ENCODE measurements at places on chromosomes 11 and 22.

DNA sequence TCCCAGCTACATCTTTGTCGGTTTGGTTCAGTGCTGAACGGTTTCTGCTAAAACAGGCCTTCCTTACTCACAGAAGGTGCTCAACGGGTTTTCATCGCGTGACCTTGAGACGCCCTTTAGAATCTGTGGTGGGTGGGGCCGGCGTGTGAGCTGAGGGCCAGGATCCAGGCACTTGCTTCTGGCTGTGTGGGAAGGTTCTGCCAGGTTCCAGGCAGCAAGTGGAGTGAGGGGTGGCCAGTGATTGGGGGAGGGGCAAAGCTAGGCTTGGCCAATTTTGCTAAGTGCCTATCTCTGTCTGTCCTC lies 35.2 kb downstream of the KCNJ4 start:
- DNase-seq: no peak

GRCh38 chr22:46108564-46109473 lies 41.5 kb upstream of the PPARA start:
- peak; percentile 57 for DNase-seq

DNA sequence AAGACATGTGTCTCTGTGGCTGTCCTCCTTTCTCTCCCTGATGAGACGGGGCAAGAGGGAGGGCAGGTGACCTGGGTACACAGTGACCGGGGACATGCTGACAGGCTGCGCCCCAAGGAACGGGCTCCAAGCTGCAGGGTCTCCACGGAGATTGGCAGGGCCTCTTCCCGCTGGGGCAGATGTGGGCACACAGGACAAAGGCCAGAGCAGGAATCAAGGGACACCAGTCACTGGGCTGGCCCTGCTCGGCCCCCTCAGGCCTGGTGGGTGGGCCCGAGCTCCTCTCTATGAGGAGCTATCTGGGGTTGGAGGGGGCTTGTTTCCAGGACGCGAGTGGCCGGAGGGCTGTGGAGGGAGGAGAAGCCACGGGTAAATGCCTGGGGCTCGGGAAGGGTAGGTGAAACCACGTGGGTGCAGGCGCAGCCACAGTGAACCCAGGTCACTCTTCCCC lies 11.2 kb downstream of the PNPLA5 start:
- DNase-seq: no peak

DNA sequence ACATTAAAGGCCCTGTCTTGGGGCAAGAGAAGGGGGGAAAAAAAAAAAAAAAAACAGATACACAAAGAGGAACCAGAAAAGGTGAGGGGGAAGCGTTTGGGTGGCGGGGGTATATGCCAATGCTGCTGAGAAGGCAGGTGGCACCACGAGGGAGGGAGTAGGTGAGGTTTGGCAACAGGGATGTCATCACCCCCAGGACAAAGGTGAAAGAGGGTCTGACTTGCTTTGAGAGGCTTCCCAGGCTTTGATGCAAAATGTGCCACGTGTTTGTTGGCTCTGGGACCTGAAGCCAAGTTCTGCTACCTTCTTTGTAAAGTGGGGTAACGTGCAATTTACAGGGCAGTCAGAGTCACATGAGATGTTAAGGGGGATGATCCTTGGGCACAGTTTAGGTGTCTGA lies 4.1 kb downstream of the YPEL1 start:
- DNase-seq: no peak

DNA sequence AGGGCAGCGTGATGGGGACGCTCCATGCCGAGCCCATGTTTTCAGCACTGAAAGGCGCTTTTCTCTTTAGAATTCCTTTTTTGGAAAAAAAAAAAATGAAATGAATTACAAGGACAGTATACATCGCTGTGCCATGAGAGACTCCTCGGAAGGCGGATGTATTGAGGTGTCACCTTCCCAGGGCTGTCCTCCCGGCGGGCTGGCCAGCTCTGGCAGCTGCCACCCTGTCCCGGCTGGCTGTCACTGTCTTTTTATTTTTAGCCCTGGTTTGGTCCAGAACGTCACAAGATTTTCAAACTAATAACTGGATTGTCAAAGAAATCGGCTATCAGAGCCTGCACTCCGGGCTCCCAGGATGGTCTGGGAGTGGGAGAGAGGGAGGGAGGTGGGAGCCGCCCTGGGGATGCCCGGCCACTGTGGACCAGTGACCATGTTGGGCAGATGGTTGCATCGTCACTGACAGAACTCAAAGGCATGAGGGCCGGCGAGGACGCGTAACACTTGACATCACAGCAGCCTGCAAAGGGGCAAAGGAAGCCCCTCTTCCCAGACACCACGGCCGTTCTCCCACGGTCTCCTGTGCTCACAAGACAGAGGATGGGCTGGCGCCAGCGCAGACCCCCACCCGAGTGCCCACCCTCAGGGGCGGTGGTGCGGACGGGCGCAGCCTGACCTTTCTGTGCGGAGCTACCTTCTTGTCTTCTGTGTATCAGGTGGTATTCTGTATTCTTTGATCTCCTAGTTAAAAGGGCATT lies 392.9 kb downstream of the TBC1D22A start:
- DNase-seq: no peak

GRCh38 chr11:28999620-29000019 lies 891.4 kb downstream of the METTL15 start:
- DNase-seq: no peak

GRCh38 chr22:25496396-25497064 lies 67.9 kb upstream of the GRK3 start:
- DNase-seq: no peak

DNA sequence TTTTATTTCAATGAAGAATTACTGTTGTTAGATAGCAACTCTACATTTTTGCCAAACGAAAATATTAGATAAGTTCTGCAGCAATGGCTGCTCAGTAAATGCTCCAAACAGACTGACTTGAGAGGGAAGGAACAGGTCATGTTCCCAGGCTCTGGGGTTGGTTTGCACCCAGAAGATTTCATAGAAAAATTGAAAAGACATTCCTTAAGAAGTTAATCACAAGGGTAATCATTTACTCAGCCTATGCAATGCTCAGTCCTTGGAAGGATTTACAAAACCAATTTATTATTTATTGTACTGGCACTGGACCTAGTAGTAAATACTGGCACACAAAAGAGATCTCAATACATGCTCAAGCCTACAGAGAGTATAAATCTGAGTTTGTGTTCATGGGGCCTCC lies 179.1 kb upstream of the MTNR1B start:
- no peak for DNase-seq

DNA sequence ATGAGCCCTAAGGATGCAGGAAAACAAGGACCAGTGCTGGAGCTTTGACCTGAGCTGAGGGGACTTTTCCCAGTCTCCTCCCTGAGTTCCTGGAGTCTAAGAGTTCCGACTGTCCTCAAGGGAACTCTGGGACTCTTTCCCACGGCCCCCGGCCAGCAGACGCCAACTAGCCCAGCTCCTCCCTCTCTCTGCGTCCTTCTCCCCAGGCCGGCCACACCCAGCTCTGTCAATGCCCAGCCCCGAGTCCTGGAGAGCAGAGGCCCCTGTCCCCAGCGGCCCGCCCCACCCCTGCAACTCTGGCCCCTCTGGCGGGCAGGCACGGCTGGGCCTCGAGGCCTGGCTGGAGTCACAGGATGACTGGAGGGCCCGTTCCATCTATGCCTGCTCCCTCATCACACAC lies 29.8 kb downstream of the NECTIN1 start:
- DNase-seq: no peak

DNA sequence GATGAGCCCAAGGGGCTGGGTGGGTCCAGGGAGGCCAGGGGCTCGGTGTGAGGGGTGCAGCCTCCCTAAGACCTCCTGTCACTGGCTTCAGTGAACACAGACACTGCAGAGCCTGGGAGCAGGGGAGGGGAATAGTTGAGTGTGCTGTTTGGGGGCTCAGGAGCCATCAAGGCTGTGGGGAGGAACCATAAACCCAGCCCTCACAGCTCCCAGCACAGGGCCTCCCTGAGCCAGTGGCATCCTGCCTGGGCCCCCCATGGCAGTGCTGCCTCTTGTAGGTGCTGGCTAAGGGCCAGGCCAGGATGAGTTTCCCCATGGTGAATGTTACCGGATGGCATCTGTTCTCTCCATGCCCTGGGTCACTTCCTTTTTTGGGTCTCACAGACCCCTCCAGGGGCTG lies 25.5 kb downstream of the KCNJ5 start:
- no peak for DNase-seq

DNA sequence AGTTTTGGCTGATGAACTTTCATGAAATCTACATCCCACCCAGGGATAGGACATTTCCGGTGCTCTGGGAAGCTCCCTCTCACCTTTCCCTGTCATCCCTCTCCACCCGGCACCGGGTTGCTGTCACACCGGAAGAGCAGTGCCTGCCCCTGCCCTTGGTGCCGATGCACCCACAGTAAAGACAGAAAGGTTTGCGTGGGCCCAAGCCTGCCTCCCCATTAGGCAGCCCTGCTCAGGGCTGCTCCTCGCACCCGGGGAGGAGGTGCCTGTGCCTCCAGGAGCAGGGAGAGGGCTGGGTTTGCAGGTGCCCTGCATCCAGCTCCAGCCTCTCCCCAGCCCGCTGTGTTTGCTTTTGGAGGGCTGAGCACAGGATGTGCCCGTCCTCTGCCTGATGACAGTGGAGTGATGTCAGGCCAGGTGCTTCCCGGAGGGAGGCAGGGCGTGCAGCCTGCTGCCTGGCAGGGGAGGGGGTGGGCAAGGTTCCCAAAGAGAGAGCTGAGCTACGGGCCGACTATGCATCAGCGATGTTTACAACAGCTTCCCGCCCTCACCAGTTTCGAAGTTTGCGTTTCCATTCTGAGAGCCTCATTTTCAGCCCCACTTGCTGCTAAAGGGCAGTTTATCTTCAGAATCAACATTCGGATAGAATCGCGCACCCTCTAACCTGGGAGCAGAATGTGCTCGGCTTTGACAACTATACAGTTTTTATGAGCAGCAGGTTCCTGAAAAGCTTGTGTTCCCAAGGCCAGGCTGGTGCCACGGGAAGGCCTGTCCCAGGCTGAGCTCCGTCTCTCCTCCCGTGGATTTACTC lies 83.2 kb upstream of the CLDN5 start:
- DNase-seq: no peak

DNA sequence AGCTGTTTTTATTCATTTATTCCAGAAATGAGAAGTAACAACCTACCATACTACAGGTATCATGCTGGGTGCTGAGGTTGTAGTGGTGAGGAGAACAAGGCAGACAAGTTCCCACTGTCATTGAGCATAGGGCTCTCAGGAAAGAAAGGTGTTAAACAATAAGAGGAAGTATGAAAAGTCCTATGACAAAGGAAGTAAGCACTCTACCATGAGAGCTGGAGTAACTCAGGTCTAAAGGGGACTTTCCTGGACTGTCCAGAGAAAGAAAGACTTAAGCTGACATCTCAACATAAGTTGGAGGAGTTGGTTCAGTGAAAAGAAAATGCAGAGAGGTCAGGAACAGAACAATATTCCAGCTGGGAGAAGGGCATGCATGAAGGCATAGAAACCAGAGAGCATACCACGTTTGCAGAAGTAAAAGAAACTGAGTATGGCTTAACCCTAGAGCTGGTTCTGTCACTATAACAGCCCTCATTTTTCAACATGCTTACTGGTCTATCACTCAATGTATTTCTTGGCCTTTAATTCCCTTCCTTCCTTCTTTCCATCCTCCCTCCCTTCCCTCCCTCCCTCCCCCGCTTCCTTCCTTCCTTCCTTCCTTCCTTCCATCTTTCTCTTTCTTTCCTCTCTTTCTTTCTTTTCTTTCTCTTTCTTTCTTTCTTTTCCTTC lies 137.8 kb upstream of the BDNF start:
- no peak for DNase-seq

DNA sequence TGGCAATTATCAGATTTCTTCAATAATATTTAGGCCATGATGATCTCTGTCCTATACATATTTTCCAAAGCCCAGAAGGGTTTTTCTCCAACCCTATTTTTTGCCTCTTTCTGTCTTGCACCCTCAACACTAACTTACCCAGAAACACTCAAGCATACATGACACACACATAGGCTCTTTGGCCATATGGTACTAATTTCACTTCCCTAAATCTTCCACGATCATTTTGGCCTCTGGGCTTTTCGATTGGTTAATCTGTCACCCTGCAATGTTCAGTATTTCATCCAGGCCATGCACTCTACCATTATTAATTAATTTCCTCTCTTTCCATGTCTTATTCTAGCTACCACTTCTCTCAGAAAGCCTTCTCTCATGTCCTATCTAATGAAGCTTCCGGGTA lies 59.8 kb downstream of the LUZP2 start:
- no peak for DNase-seq

DNA sequence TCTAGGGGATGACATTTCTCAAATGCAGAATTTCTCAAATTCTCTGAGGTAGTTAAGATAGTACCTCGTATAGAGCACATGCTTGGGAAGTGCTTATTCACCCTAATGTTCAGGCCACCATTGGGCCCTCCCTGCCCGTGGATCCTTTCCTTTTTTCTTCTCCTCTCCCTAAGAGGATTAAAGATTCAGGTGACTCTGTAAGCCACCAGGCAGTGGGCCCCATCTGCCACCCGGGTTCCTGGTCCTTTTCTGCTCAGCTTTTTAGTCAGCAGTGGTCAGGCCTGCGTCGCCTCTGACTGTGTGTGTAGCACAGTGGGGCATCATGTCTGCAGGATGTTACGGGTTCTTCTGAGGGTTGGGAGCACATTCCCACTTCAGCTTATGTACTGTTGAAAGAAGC lies 7.2 kb downstream of the CEP164 start:
- no peak for DNase-seq

DNA sequence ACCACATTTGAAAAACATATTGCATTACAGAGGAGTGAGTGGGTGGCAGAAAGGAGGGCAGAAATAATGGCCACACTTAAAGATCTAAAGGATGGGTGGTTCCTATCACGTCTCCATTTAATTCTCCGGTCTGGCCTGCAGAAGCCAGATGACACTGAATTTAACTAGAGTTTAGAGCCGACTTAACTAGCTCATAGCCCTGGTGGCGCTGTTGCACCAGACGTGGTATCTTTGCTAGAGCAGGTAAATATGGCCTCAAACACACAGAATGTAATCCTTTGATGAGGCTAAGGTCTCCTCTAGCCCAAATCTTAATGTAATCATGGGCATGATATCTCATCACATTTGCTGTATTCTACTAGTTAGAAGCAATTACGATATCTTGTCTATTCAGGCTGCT lies 51.5 kb upstream of the GAL start:
- DNase-seq: peak; percentile 67

- DNase-seq: peak; percentile 21
Measured at GRCh38 chr22:27719535-27720227, 81.9 kb downstream of the MN1 start.

DNA sequence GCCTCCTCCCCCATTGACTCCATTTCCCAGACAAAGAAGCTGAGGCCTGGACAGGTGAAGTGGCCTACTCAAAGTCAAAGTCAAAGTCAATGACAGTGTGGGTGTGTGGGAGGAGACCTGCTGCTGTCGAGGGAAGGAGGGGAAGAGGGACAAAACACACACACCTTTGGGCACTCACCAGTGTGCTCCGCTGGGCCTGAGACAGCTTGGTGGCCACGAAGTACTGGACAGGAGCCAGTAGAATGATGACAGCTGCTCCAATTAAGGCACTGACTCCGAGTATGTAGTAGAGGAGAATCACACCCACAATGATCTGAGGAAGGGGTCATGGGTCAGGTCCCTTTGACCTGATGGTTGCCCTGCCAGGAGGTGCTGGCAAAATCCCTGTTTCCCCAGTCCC lies 33.6 kb downstream of the ABCC8 start:
- DNase-seq: no peak

DNA sequence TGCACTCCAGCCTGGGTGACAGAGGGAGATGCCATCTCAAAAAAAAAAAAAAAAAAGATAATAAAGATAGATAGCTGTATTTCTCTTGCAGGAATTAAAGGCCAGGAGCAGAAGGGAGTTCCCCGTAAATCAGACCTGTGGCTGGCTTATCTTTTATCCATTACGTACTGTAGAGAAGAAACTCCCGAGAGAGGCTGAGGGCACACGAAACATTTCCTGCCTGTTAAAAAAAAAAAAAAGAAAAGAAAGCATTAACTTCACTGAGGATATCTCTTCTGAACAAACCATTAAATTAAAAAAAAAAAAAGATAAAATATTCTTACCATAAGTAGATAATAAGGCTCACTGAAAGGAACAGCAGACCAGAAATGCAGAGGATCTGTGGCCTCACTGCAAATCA lies 22.5 kb downstream of the P4HA3 start:
- peak; percentile 24 for DNase-seq

Measured in Daoy (cell line).